ENCODE measurements at places on chromosomes 12 and 14.

DNA sequence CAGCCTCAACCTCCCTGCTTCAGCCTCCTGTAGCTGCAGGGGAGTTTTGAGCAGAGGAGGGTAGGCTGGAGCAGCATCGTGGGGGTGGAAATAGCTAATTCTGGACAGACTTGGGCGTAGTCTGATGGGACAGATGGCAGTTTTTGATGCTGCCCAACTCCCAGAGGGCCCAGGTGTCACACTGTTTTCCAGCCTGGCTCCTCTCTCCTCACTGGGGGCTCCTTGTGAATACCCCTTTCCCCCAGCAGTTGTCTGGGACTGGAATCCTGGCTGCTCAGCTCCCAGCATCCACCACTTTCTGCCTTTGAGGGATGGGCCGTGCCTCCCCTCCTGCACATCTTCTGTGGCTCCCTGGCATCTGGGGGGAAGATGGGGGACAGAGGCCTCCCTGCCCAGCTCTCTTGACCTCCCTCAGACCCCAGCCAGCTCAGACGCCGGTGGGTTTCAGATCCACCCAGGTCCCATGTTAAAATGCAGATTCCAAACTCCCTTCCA is 34.0 kb downstream of the SH2B3 start:
- DNase-seq: no peak

- DNase-seq: peak; percentile 47
Measured at GRCh38 chr12:53070877-53071492, 8.2 kb downstream of the SPRYD3 start.

DNA sequence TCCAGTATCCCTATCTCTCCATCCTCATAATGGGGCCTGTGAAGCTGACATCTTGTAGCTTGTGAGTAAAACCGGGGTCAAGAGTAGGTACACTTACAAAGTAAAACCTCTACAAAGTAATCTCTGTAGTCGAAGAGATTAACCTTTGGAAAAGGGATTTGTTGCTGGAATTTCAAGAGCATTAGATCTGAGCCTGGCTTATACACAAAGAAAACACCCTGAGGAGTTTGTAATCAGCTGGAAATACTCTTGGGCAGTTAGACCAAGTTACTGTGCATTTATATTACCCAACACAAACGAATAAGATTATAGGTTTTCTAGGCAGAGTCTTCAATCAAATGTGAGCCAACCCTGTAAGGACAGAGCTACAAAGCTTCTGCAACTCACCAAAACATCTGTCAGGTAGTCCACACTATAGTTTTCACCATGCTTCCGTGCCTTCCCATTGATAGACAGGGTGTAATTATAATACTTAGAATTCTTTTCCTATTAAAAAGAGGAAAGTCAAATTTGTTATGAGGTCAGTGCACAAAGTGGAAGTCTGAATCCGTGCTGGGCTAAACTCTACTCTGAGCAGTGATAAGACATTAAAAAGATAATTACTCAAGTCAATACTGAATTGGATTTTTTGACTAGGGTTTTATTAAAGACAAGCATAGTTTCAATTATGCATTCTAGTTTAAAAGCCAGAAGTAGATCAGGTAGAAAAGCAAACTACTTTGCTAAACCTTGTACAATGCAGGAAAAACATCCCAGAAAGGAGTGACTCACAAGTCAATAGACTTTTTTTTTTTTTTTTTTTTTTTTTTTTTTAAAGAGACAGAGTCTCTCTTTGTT is 14.6 kb downstream of the GNS start:
- peak; percentile 36 for DNase-seq

- DNase-seq: no peak
Measured at GRCh38 chr12:115886666-115887065, 390.8 kb downstream of the MED13L start.

DNA sequence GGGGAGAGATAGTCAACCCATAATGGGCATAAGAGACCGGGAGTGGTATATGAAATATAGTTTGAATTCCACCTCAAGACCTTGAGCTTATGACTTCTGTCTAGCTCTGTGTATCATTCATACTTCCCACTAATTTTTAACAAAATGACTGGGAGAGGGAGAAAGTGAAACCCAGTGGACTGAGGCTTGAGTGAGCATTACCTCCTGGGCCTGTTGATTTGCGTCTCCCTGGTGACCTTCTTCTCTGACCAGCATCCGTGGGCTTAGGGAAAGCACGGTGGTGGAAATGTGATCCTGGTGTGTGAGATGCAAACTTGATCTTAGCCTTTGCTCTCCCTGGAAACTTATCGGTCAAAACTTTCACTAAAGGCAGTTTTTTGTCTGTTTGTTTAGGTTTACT is 207.9 kb upstream of the BCL2L14 start:
- DNase-seq: peak; percentile 62

Data from AG10803 (cell line).